ENCODE measurements at places on chromosomes 7 and 10.

- no peak for DNase-seq
Measured at GRCh38 chr10:71081912-71082311, 130.5 kb upstream of the UNC5B start.

GRCh38 chr7:82257118-82257695 is 186.4 kb downstream of the CACNA2D1 start:
- no peak for DNase-seq

DNA sequence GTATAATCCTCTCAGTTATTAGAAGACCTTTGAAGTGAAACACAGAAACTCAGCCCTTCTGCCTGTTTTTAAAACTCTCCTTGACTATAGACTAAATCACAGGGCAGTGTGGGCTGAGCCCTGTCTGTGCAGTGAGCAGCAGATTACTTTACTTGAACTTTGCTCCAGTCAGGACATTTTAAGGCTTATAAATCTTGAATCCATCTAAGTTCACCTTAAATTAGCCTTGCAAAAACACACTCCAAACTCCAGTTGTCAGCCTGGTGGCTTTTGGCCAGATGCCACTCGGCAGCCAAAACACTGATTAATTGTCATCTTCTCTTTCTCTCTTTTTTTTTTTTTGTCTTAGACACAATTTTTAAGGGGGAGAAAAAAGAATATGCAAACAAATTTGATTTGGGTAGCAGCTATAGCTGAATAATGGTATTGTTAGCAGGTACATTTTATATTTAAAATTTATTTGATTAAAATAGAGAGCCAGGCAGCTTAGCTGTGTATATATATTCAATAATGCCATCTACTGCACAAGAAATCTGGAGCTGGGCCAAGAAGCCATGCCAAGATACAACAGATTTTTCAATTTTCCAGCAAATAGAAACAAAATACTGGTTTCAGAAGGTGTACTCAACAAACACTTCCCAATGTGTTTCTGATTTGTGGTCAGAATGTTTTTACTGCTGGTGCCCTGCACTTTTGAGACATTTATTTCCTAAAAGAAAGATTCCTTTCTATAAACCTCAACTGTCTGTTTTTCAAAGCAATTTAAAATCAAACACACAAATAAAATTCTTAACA is 247.7 kb downstream of the TFEC start:
- DNase-seq = no peak

GRCh38 chr10:15280462-15280861 is 90.6 kb downstream of the FAM171A1 start:
- no peak for DNase-seq

GRCh38 chr10:109968953-109969759 is 38.6 kb upstream of the ADD3 start:
- DNase-seq = no peak

DNA sequence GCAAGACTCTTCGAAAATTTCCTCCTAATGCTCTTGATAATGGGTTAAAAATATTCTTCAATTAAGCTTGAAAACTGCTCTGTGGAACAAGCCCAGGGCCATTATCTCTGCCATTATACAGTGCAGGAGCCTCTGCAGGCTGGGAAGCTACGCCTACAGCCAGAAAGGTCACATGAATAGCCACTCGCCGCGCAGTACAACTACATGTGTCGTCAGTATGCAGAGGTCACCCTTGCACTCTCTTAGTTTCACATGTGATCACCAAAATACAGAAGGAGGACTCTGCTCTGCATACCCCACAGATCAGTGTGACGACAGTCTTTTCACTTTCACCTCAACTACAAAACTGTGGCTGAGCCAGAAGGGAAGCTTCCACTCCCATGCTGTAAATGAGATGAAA is 141.8 kb upstream of the C1QL3 start:
- DNase-seq = no peak

DNA sequence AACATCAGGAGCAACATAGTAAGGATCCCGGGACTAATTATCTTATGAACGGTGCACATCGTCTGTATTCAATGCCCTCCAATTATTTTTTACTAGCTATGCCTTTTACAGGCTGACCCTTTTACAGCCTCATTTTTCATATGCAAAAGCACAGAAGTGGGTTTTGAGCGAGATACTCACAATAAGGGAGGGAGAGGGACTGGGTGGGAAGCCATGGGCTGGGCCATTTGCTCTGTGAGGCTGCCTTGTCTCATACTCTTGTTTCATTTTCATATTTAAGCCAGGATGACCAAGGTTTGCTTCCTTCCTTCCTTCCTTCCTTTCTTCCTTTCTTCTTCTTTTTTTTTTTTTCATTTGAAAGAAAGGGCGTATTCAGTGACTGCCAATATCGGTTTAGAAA is 259.3 kb downstream of the TRIL start:
- no peak for DNase-seq

- no peak for DNase-seq
Measured at GRCh38 chr10:21363731-21364104, 161.8 kb downstream of the SKIDA1 start.

DNA sequence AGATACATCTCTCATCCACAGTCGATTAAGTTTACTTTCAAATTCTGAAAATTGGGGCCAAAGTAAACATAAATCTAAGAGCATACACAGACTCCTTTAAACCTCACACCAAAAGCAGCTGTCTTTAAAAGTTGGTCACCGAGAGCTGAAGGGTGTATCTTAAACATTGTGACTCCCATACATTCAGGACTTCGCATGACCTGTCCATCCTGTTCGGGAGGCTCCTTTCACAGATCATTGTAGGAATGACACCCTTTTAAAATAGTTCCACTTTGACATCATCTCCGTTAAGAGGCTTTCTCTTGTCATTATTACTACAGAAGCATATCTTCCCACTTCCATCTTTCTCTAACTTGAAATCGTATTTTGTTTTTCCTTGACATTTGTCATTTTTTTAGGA is 440.0 kb downstream of the DNAJB9 start:
- no peak for DNase-seq

DNA sequence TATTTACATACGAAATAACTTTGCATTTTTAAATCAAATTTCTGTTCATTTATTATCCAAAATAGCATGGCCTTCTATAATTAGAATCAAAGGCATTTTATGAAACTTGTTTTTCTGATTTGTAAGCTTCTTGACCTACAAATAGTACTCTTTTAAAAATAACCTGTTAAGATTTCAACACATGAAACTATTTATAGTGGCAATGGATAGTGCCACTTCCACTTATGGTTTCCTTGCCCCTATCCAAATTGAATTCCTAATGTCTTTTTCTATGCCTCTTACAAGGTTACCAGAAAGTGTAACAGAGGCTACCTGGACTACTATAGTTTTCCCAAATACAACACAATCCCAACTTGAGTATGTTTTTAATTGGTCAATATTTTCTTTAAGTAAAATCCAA is 263.5 kb downstream of the SEMA3D start:
- DNase-seq = no peak

DNA sequence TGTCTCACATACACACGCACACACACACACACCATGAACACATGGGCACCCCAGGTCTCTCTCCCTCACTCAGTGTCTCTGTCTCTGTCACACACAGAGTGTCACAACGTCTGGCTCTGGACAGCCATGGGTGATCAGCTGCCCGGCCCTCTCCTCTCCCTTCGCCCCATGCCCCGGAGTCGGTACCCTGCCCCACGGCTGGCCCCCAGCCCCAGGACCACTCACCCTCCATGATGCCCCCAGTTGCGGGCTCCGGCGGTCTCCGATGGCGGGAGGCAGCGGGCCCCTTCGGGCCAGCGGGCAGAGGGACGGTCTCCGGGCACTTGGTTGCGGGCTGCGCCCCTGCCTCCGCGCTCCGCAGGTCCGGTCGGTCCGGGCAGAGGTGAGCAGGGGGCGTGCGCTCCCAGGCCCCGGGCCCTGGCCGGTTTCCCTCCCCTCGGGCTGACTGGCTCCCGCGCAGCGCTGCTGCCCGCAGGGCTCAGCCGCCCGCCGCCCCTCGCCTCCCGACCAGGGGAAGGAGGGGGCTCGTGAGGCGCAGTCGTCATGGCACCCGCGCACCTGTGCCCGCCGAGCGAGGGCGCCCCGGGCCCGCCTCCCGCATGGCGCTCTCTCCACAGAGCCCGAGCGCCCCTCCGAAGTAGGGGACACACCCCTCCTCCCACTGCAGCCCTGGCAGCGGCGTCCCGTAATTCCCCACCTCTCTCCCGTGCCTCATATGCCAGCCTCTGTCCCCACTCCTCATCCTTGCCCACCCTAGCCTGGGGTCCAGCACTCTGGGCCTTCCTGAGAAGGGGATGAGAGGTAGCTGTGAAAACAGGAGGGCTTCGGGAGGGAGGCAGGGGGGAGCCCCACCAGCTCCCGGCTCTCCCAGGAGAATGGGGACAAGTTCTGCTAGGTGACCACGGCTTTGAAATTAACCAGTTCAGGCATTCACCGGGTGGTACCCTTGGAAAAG is at the start of gene NPFFR1:
Gene NPFFR1 (minus strand): TSS at position 560 of the 955 bp plus-strand sequence. CDS start 328 bp downstream, at position 232.
- no peak for DNase-seq

- DNase-seq = no peak
Measured at GRCh38 chr7:149670288-149670687, 103.1 kb downstream of the ZNF467 start.

DNA sequence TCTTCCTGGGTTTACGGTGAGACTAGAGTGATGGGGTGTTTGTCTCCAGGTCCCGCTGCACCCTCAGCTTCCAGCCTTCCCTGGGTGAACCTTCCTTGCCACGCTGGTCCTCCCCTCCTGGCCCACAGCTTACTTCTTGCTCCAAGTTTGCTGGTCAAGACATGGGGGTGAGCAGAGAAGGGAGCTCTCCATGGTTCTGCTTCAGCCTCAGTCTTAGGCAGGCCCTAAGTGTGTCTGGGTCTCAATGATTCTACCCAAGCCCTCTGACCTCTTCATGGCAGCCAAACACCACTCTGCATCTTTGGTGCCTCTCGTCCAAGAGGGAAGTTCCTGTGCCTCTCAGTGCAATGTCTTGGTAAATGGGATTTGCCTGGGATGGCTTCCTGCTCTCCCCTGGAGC is 356.5 kb upstream of the KLF6 start:
- DNase-seq = peak; percentile 62

- DNase-seq = no peak
Measured at GRCh38 chr10:77602231-77602912, 35.2 kb downstream of the KCNMA1 start.

DNA sequence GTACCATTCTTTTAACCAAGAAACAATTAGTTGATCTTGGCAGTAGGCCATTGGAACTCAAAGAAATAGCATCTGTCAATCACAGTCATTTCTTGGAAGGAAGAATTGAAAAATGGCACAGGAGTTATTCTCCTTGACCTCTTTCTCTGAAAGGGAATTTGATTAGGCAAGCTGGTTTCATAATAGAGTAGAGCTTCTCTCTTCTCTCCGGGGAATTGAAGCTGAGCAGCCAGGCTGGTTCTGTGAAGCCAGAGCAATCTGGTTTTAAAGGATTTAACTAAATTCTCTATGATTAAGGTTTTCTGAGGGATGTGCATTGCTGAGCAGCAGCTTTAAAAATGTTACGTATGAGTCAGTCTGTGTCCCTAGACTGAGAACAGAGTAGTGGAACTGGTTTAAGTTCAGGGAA is 70.2 kb downstream of the AHCYL2 start:
- no peak for DNase-seq

GRCh38 chr7:47942132-47942531 is 6.1 kb downstream of the PKD1L1 start:
- no peak for DNase-seq
